ENCODE measurements at places on chromosomes 7 and 10.

GRCh38 chr7:124698964-124699363 is 66.6 kb downstream of the GPR37 start:
- no peak for DNase-seq

- no peak for DNase-seq
These were observed 41.4 kb upstream of the IKZF1 start for GRCh38 chr7:50262916-50263690.

DNA sequence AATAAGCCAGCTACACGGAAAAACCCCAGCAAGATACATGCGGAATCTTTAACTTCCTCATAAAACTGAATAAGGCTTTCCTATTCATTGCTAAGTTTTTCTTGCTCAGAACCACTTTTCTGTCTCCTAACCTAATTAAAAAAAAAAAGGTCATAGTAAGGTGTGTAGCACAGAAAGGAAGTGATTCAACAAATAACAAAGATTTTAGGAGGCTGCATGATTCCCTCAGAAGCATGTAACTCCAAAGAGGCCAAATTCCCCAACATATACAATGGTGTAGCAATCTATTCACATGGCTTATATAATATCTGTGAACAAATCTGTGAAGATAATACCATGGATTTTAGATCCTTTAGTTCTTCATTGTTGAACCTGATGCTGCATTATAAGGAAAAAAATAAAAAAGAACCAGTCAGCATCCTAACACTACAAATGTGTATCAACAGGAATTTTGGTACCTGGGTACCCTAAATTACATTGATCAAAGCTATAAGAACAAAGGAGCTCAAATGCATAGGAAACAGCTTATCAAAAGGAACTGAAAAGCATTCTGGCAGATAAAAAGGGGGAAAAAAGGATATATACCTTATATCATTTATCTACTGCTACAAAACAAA is 63.8 kb downstream of the IMMP2L start:
- no peak for DNase-seq

- no peak for DNase-seq
These were observed 4.8 kb upstream of the EVX1 start for GRCh38 chr7:27237735-27238334.

DNA sequence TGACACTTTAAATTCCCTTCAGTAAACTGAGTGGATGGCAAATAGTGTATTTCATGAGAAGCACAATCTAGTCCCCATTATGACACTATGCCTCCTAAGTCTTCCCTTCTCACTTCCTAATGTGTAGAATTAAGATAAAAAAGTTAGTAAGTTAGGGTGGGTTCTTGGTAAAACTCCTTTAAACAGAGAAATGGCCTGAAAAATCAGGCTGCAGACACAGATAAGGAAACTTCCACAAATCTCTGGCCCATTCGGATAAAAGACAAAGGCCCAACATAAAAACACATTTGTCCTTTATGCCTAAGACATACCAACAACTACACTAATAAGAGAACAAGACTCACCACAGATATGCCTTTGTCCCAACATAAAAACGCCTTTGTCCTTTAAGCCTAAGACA is 21.5 kb downstream of the AKR1C8 start:
- DNase-seq, result no peak

GRCh38 chr10:121291823-121292222 is 306.4 kb downstream of the FGFR2 start:
- no peak for DNase-seq

GRCh38 chr7:9523579-9523978 is 1090.2 kb downstream of the NXPH1 start:
- no peak for DNase-seq

DNA sequence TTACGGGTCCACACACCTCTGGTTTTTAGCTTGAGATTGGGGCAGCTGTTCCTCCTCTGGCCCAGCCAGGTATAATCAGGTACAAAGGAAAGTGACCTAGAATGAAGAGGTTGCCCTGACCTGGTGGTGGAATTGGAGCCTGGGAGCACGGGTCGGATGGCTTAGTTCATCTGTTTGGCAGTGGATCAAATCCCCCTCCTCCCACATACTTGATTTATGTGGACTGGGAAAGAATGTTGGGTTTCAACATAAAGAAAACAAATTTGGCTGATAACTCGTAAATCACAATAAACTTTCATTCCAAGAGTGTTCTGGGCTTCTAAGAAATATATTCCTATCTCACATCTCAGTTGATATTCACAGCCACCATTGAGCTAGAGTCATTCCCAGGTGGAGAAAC is 186.8 kb downstream of the CUX1 start:
- no peak for DNase-seq

GRCh38 chr10:121698336-121698735 is 100.1 kb upstream of the FGFR2 start:
- no peak for DNase-seq

- no peak for DNase-seq
These were observed 33.9 kb upstream of the PROSER2 start for GRCh38 chr10:11789306-11789705.

Data from stimulated activated CD8-positive, alpha-beta memory T cell treated with anti-CD3 and anti-CD28 coated beads, Interleukin-4, amount 100 ng/mL, for 4 hours (primary cell).